ENCODE measurements at places on chromosomes 1 and 21. TPM values are rescaled to one million over a fixed set of nuclear protein-coding genes. Genes with fewer than 3 reads are reported as not detected.

GPR25 gene
- not detected for total RNA-seq

PCSK9 gene
- under 0.01 TPM for total RNA-seq

FMN2 gene
- total RNA-seq, result 0.79 TPM

CHI3L1 gene
- total RNA-seq, result 0.54 TPM

CITED4 gene
- 7.9 TPM for total RNA-seq

SPRR2F gene
- total RNA-seq, result not detected

LRRC38 gene
- total RNA-seq, result not detected

FAM167B gene
- total RNA-seq, result 1.2 TPM

AADACL3 gene
- not detected for total RNA-seq

TNFRSF18 gene
- total RNA-seq, result not detected
